ENCODE measurements at places on chromosomes 4 and X. TPM values are rescaled to one million over a fixed set of nuclear protein-coding genes. Genes with fewer than 3 reads are reported as not detected.

- no peak for DNase-seq
Measured at GRCh38 chr4:115575851-115576250, 462.4 kb upstream of the NDST4 start.

DNA sequence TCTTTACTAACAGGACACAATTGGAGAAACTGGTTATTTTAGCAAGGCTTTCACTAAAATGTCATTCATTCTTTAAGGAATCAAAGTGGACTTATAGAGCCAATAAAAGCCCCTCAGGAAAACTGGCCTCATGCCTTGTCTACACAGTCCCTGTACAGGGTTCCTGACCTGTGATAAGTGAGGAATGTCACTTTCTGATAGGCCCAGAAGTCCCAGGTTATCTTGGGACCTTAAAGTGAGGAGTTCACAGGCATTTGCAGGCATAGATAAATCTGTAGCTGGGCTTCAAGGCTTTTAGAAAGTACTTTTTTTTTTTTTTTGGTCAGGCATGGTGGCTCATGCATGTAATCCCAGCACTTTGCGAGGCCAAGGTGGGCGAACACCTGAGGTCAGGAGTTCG is 19.4 kb upstream of the STPG2 start:
- no peak for DNase-seq

DNA sequence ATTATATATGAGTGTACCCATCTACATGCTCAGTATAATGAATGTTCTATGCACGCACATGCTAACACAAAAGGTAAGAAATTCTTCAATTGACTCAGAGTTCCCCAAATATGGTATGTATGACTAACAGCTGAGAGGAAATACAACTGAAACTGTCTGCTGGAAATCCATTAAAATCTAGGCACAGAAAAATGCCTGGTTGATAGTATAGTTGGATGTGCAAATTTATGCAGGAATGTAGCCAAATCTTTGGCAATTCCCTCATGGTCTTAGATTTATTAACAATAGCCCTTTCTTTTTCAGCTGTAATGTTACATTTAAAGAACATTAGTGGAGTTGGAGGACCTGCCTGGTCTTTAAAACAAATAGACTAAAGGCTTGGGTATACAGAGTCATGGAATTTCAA is 5.5 kb downstream of the CAMK2D start:
- DNase-seq = no peak

- DNase-seq = no peak
Measured at GRCh38 chrX:133495464-133496391, 80.4 kb upstream of the GPC4 start.

GRCh38 chr4:31104043-31104442 is 383.9 kb downstream of the PCDH7 start:
- DNase-seq = no peak

GRCh38 chrX:40580537-40581335 is at the start of gene ATP6AP2:
Gene ATP6AP2, plus strand, starts transcription at chrX:40580970. Its CDS starts 96 bp downstream, at chrX:40581066.
- DNase-seq = peak; percentile 97

- no peak for DNase-seq
Measured at GRCh38 chr4:15042529-15043167, 40.4 kb downstream of the CPEB2 start.

DNA sequence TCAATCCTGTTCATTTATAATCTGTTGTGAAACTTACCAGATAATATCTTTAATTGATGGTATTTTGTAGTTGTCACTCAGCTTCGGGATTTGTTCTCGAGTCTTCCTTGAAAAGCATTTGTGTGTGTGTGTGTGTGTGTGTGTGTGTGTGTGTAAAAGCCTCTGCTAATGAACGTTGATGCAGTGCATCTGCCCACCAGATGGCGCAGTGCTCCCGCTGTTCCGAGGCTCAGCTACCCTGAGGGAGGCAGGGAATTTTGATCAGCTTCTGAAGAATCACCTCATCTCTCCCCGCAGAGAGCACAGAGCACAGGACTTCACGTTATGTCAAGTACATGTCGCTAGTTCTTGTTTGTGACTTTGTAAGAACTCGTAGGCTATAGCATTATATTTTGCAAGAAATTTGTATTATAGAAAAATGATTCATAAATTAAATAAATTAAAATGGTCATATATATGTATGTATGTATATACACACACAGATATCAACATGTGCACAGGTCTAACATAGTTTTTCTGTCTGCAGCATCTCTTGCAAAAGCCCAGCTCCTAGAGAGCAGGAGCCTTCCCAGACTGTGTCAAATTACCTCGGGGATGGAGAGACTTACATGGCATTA is 316.7 kb upstream of the IGFBP7 start:
- peak; percentile 79 for DNase-seq

UGT2B11 gene
- not detected for total RNA-seq

SPP1 gene
- total RNA-seq = 13.2 TPM

PAGE4 gene
- total RNA-seq = not detected

ARHGEF38 gene
- not detected for total RNA-seq
